Activated T-cell treated with anti-CD3 and anti-CD28 coated beads, Interleukin-2, amount 50 U/mL, for 24 hours (primary cell): ENCODE measurements at places on chromosomes 2 and 18.

GRCh38 chr2:4404363-4404762, 701.0 kb downstream of the DCDC2C start:
- no peak for DNase-seq

DNA sequence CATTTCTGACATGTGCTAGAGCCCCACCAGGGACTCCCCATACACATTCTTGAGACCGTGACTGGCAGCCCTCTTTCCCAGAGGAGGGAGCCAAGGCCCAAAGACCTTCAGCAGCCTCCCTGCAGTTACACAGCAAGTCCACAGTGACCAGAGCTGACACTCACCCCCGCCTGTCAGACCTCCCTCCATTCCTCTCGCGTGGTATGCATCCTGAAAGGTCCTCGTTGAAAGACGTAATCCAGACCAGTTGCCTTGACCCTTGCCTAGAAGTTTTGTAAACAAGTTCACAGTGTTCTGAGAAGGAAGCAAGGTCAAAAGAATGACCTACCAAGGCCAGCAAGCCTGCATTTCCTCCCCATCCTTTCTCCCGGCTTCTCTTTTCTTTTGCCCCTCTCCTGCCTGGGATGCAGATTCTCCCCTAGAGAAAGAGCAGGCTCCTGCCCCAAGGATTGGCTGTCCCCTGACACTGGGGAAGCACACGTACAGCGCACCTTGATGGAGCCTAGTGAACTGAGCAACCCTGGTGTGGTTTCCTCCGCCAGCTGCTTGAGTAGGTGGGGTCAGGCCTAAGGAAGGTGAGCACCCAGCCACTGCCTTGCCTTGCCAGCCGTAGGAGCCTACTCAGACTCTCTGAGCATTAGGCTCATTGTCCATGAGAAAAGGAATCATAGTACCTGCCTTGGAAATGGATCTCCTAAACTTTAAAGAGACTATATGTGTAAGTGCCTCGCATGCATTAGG, 18.3 kb downstream of the TRIB2 start:
- no peak for DNase-seq

DNA sequence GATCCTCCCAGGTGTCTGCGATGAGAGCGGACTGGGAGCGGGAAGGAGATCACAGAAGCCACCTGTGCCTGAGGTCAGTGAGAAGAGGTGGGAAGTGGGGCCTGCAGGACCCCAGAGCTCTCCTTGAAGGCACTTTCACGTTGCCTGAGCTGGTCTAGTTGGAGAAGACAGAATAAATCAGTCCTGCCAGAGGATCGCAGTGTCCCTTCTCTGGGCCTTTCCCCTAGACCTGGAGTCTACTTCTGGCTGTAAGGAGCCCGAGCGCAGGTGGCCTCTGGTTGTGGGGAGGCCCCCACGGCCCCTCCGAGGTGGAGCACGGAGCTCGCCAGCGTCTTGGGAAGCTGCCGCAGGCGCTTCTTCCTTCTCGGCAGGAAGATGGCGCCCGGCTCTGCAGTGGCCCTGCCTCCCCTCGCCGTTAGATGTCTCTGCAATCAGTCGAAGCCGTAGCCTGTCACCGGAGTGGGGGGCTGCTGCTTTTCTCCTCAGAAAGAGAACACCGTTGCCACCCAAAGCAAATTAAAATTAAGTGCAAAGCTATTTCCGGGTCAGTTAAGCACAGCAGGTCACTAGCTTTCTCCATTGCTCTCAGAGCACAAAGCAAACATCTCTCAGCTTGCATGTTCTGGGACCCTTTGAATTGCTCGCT, 212.0 kb upstream of the MYT1L start:
- DNase-seq = no peak

- no peak for DNase-seq
Observed at GRCh38 chr2:146530886-146531285, 1313.9 kb upstream of the ACVR2A start.

DNA sequence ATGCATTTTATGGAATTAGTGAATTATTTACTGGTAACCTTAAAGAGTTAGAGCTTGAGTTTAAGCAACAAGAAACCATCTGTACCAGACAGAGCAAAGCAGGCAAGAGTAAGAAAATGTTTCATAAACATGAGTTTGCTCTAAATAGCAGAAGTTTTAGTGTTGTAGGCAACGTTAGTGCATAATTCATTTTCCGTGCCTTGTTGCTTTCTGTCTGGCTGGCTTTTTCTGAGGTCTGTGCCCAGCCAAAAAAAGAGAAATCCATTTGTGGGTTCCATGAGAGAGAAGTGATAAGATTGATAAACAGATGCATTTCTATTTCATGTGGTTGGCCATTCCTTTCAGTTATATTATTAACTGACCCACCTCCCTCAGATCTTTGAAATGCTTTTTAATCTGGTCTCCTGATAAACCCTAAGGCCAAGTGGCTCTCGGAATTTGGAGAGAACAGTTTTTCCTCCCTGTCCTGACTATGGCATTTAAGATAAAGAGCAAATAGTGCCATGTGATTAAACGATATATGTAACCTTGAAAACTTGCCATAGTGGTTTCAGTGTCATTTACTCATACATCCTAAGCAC, 139.5 kb upstream of the LMAN1 start:
- DNase-seq = no peak

DNA sequence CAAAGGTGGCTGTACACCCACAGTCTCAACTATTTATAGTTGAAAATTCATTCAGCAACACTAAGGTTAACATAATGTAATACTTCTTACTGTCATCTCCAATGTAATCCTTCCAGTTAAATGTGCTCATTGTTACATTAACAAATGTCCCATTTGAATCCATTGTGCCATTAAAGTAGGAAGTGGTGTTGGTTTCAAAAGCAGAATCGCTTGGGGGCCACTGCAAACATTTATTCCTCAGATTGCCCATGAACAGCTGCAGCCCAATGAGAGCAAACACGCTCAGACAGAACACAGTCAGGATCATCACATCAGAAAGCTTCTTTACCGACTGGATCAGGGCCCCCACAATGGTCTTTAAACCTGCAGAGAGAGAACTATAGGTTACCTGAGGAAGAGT, 41.4 kb downstream of the SCN3A start:
- no peak for DNase-seq

DNA sequence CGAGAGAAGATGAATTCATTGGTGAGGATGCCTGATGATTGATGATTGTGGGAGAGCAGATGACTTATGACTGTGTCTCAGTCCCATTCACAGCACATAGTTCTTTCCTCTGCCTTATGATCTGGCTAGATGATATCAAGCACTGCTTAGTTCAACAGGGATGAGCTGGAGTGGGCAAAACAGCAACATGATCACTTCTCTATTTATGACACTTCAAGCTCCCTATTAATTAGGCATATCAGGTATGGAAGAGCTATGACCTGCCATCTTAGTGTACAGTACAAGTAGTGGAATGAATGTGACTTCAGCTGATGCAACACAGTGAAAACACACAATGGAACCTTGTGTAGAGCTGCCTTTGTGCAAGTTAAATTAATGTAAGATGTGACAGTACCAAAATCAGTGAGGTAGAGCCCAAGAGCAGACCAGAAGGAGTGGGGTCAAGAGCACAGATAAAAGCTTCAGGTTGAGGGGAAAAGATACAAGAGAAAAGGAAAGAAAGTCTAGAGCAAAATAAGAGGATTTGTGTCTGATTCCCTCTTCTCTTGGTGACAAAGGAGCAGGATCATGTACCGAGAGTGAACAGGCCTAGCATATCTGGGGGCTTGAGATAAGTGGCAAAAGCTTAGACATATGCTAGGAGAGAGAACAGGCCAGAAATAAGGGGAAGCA, 93.0 kb upstream of the MYO3B start:
- DNase-seq = no peak

DNA sequence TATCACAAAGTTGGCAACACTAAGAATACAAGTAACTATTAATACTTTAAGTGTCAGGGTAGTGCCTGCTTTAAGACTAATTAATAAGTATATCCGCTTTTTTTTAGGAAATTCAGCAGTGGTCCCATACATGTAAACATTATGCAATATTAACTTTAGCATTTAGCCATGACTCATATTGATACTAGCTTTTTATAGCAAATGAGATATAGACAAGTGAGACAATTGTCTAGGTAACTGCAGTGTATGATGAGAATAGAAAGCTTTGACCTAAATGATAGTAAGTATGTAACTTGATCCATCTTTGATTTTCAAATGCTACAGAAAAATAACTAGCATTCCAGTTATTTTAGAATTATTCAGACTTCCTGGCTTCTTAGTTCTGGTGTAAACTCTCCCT, 27.4 kb upstream of the VRK2 start:
- no peak for DNase-seq

- no peak for DNase-seq
Observed at GRCh38 chr2:51628917-51629316, 597.0 kb upstream of the NRXN1 start.

- DNase-seq = no peak
Observed at GRCh38 chr18:80231151-80231550, 16.2 kb downstream of the PARD6G start.

- DNase-seq = no peak
Observed at GRCh38 chr18:79786786-79787526, 10.8 kb upstream of the KCNG2 start.

GRCh38 chr2:30272761-30273573, 41.6 kb downstream of the LBH start:
- DNase-seq = peak; percentile 66

DNA sequence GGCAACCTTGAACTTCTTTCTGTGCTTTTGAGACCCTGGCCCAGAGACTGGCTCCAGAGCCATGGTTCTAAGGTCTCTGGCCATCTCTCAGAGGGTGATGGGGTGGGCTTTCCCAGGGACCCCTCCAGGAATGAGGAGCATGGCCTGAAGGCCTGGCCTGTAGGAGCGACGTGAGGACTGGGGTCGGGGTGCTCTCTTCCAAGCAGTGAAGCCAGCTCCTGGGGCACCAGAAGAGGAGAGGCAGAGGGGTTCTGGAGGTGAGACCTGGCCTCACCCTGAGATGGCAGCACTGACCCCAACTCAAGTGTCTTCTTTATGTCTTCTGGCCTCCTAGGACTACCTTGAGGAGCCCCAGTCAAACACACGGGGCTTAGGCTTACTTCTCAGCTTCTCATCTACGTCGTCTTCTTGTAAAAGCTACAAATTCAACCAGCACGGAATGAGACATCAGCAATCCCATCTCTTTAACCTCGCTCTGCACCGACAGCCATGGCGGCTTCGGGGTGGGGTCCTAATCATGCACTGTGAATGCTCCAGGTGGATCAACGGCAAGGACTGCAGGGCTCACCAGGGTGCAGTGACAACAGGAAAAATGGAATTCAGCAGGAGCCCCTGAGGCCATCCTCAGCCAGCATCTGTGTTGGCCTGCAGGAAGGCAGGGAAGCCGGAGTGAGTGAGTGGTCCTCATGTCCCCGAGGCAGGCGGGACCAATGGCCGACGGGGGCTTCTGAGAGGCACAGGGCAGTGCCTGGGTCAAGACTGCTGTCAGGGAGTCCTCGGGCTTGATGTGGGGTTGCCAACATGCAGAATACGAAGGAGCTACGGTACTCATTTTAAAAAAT, 214.1 kb downstream of the HDAC4 start:
- DNase-seq = peak; percentile 8

DNA sequence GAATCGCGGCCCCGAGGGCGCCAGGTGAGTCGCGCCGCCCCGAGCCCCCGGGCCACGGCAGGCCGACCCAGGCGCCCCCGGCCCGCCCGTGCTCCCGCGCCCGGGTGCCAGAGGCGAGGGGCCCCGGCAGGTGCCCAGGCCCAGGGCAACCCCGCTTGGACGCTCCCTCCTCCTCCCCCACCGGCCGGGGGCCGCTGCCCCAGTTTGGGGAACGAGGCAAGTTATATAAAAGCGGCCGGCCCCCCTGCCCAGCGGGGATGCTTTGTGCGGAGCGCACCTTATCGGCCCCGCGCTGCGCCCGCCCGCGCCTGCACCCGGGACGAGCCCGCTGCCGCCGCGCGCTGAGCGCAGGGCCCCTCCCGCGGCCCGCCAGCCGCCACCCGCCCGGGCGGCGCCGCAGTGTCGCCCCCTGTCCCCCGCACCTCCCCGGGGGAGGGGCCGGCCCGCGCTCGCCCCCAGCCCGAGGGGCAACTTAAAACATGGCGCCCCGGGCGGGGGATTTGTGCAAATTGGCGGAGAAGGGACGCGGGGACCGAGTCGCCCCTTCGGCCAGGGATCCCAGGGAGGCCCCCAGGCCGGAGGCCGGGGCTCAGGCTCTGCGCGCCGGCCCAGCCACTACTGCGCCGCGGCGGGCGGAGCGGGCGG, 639 bp downstream of the EPB41L3 start:
- peak; percentile 30 for DNase-seq

DNA sequence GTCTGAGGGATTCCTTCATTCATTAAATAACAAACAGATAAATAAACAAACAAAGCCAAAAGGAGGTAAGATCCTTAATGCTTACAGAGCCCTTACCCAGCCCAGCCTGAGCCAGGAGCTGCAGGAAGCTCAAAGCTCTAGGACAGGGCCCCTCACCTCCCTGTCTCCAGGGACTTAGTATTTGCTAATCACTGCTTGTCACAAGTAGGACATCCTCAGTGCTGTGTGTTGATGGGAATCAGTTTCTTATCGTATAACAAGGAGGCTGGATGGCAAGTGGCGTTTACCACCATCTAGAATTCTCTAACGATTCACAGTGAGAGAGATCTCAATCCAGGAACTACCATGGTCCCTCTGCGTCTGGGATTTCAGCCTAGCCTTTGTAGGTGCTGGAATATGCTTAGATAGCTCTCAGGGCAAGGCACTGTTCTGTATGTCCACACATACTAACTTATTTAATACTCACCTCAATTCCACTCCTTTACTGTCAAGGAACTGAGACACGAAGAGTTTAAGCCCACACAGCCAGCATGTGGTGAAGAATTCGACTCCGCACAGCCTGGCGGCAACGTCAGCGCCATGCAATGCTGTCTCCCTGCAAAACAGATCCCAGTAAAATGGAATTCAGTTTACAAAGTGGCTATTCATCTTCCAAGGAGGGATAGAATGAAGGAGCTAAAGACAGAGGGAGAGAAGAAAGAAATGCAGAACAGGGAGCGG, 164.8 kb downstream of the MYCN start:
- no peak for DNase-seq

DNA sequence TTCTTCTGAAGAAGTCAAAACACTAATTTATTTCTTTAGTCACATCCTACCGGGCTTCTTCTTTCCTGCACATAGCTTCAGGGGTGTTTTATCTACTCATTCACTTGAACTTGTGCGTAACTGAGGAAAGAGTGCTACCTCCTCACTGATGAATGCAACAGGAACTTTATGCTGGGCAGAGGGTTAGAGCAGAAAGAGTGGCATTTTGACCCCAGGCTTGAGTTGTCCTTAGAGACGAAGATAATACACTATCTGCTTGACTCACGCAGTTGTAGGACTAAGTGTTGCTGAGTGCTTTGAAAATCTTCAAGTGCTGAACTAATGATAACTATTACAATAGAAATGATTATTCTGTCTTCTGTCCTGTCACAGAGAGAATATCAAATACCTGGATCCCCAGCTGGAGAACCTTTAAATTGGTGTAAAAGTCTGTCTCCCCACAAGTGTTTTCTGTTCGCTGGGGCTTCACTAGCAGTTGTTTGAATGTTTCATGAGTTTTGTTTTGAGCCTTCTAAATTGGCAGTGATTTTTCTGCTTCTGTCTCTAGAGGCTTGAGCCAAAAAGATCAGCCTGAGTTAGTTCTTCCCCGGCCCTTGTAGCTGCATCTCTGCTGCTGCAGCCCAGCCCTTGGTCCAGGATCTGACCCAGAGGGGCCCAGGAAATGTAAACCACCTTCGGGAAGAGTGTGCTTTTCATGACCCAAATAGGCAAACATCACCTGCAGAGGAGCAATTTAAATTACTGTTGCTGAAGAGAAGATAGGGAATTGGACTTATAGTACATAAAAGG, 86.3 kb upstream of the LGALSL start:
- DNase-seq = no peak

GRCh38 chr2:178069551-178069950, 3.0 kb downstream of the PDE11A start:
- DNase-seq = no peak
